NCI-H345 (cell line): ENCODE measurements at places on chromosomes 3 and 15.

- DNase-seq = no peak
Observed at GRCh38 chr15:75431270-75431669, 20.2 kb downstream of the SIN3A start.

- DNase-seq = no peak
Observed at GRCh38 chr3:141405025-141405424, 36.7 kb downstream of the ZBTB38 start.

DNA sequence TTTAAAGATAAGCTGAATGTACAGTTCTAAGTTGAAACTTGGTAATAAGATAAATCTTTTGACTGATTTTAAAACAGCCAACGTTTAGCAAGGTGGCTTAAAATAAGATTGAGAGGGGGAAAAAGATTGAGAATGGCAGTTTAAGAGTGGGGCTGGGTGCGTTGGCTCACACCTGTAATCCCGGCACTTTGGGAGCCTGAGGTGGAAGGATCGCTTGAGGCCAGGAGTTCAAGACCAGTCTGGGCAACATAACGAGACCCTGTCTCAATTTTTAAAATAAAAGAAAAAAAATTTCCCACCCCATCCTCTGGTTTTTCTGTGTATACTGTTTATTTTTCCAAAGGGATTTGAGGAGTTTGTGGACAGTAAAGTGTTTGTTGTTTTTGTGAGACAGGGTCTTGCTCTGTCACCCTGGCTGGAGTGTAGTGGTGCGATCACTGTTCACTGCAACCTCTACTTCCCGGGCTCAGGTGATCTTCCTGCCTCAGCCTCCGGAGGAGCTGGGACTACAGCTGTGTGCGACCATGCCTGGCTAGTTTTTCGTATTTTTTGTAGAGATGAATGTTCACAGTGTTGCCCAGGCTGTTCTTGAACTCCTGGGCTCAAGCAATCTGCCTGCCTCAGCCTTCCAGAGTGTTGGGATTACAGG is 3.0 kb downstream of the MAPK6 start:
- DNase-seq = no peak

DNA sequence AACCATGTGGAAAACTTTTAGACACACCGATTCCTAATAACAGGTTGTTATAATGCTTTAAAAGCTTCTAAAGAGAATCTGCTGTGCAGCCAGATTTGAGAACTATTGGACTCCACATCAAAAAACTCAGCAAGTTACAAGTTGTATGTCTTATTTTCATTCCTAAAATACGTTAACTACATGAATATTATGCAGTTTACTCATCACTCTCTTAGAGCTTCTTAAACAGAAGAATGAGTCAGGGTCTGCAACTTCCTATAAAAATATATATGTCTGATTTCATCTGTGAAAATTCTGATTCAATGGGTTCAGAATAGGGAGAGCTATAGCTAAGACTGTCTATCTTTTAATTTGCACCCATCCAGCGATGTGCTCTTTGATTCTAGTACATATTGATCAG is 244.2 kb upstream of the EPHA3 start:
- DNase-seq = no peak

DNA sequence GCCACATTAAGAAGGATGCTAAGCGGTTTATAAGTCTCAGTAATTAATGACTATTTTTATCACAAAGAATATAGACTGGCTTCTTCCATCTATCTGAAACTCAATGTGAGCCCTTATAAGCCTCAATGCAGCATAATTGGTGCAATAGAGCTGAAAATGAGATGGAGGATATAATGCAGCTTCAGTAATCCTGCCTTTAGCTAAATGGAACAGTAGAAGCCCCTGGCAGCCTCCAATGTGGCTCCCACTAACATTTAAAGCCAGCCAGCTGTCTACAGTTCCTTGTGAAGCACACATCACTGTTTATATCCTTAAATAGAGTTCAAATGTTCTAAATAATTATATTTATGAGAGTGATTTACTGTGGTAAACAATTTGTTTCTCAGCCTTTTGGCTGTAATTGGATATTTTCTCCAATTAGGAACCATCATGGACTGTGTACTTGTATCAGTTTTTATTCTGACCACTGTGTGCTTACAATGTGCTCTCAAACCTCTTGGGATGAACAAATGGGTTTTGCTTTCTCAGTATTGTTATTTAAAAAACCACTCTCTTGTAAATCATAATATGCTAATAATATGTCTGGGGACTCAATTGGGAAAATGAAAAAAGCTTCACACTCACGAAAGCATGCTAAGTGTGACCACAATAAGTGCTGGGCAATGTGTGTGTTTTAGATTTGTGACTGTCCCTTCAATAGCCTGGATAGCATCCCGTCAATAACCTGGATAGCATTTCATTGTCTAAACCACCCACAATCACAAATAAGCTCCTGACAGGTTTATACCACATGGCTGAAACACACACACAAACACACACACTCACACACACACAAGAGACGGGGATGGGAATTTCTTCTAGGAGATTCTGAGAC is 366.6 kb downstream of the GBE1 start:
- DNase-seq = no peak

GRCh38 chr3:126414406-126414805 is 19.7 kb downstream of the CFAP100 start:
- no peak for DNase-seq

DNA sequence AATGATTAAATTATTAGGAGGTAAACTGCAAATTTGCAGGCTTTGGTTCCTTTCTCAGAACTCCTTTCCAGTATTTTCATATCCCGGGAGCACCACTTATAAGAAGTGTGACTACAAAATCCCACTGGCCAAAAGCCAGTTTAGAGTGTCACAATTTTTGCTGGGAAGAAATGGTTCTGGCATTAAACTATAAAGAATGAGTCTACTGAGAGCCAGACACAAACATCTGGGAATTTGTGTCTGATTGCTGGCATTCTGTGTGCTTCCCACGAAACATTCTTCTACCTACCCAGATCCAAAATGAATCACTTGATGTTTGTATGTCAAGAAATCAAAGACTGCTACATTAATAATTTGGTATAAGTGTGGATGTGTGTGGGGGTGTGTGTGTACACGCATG is 82.8 kb downstream of the DUT start:
- no peak for DNase-seq

DNA sequence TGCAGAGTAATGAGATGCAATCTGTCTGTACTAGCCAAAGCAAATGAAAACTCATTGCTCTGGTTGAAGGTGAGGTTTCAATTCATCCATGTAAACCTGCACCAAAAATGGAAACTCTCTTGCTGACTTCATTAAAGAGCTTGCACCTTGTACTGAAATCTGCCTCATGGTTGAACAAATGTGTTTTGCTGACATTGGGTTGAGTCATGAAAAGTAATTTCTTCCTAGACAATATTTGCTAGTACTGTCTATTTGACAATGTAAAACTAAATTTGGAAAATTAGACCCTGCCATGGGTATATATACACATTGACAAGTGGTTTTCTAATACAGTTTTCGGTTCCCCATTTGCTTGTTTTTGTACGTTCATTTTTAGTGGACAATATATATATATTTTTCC is 33.3 kb downstream of the RYR3 start:
- no peak for DNase-seq

- DNase-seq = peak; percentile 11
Observed at GRCh38 chr15:92494806-92495336, 101.2 kb downstream of the ST8SIA2 start.

DNA sequence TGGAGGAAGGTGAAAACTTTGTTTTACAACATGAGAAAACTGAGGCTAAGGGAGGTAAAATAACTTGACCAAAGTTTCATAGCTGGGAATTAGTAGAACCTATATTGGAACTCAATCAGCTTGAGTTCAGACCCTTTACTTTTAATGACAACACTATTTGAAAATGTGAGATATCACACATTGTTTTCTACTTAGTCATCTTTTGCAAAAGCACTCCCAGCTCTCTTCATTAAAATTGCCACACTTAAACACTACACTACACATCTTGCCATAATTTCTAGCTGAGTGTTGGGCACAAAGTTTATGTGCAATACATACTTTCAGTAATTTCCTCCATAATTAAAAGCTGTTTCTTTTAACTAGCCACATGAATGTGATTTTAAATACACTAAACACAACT is 230.4 kb upstream of the DCBLD2 start:
- DNase-seq = no peak

GRCh38 chr3:100496711-100497261 is 4.4 kb downstream of the TMEM45A start:
- DNase-seq = no peak

- DNase-seq = peak; percentile 38
Observed at GRCh38 chr15:90902840-90903732, at the start of gene MAN2A2. Gene MAN2A2 (plus strand): TSS chr15:90903302. CDS start chr15:90904208, 906 bp downstream.

DNA sequence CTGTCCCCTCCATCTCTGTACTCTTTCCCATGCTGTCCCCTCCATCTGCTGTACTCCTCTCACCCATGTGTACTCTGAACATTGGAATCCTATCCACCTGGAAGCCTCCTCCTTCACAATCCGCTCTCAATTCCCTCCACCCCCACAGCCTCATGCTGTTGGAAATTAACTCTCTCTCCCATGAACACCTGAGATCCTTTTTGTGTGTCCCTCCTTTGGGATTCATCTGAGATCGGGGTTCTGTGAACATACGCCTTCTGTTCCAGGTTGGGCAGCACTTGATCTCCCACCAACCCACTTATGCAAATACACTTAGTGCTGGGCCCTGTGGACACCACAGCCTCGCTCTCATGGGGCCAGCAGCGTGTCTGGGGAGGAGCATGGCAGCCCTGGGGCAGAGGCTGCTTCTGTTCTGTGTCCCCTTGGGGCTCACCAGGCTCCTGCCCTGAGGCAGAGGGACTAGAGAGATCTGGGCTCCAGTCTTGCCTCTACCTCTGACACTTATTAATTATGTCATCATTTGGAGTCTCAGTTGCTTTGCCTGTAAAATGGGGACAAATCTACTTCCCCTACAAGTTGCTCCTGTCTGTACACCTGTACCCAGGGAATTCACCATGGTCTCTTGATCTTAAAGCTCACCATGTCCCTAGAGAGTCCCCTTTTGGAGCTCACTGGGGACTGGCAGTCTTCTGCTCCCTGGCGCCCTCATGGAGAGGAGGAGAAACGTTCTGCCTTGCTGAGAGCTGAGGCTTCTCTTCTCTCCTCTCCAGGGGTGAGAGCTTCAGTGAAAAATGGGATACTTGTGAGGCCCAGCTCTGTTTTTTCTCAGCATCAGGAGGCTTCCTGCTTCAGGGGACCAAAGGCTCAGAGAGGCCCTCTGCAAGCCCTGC is 42.7 kb downstream of the ITGA11 start:
- DNase-seq = no peak

DNA sequence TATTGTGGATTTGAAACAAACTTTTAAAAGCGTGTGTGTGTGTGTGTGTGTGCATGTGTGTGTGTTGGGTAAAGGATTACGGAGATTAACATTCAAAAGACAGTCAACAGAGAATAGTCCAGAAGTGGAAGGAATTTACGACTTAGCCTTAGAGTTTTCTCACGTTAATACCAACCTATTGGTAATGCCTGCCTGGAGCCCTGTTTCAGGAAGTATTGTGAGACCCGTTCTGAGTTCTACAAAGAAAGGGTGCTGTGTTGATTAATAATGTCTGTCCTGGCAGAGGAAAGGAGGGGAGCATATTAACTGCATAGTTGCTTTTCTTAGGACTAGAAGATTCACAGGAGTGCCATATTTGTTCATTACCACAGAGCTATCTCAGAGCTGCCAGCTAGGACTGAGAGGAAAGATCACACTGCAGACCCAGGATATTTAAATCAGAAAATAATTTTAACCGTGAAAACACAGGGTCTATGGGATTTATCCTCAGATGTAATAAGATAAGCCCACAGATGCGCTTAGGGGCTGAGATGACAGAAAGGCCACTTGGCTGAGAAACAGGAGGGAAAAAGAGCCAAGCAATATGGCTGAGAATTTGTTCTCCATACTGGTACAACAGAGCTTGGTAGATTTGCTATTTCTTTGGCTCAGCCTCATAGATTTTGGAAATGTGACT is 40.5 kb upstream of the FRMD4B start:
- no peak for DNase-seq

GRCh38 chr3:152976239-152976638 is 141.3 kb downstream of the P2RY1 start:
- no peak for DNase-seq

- DNase-seq = no peak
Observed at GRCh38 chr15:34047893-34048775, 9.1 kb upstream of the AVEN start.

- no peak for DNase-seq
Observed at GRCh38 chr3:59563072-59563605, 513.3 kb upstream of the CFAP20DC start.

DNA sequence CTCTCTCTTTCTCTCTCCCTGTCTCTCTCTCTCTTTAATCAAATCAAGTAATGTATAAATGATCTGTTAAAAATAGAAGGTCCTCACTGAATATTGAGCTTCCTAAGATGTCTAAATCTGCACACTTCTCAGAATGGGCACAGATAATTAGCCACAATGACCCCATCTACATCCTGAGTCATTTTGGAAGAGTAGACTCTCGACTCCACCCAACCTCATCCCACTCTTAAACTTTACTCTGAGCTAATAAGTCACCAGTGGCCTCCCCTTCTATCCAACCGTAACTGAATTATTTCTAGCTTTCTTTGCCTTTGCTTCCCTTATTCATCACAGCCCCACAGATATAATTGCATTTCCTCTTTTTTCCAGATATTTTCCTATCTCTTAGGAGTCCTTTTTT is 326.5 kb upstream of the ZNF717 start:
- no peak for DNase-seq

DNA sequence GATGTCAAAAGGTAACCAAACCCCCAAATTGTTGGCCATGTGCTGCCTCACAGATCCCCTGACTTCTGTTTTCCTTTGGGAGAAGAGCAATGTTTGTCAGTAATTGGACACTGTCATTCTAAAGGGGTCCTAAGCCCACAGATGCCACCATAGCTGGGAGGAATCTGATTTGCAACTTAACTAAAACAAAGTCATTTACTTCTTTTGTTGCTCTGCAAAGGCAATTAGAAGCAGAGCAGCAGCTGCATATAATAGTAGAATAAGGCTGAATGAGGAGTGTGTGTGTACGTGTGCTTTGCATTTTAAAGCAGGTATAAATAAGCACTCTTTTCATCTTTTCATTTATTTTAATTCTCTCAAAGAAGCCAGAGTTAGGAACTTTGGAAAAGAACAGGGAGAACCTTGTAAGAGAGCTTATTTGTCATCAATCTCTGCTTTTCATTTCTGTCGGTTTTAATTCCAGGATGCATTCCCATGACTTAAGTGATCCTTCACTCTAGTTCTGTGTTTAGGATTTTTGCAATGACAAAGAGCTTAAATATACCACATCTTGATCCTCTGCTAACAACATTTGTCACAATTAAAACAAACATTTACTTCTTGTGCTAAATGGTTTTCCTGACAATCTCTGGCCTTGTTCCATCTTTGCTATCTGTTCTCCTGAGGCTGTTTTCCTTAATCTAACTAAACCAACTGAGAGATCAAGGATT is 530.2 kb upstream of the CBLB start:
- DNase-seq = no peak

DNA sequence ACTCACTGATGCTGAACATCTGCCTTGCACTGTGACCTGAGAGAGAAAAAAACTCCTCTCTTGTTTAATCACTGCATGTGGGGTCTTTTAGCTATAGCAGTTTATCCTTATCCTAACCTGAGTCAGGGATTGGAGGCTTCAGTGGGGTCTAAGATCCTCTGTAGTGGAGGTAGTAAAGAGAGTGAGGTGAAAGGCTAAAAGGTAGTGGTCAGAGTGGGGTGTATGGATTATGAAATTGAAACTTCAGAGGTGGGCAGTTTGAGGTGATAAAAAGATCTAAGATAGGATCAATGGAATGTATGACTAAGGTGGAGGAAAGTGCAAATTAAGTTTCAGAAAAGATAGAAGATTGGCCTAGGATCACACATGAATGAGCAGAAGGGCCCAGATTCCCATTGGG is 36.5 kb downstream of the DET1 start:
- no peak for DNase-seq

- no peak for DNase-seq
Observed at GRCh38 chr15:46170326-46170725, 535.5 kb downstream of the SQOR start.

GRCh38 chr15:67134067-67134838 is 68.9 kb downstream of the SMAD3 start:
- DNase-seq = no peak
